ENCODE measurements at places on chromosomes 3 and 15. TPM values are rescaled to one million over a fixed set of nuclear protein-coding genes. Genes with fewer than 3 reads are reported as not detected.

The UBL7 gene
- 53.5 TPM for total RNA-seq

DNA sequence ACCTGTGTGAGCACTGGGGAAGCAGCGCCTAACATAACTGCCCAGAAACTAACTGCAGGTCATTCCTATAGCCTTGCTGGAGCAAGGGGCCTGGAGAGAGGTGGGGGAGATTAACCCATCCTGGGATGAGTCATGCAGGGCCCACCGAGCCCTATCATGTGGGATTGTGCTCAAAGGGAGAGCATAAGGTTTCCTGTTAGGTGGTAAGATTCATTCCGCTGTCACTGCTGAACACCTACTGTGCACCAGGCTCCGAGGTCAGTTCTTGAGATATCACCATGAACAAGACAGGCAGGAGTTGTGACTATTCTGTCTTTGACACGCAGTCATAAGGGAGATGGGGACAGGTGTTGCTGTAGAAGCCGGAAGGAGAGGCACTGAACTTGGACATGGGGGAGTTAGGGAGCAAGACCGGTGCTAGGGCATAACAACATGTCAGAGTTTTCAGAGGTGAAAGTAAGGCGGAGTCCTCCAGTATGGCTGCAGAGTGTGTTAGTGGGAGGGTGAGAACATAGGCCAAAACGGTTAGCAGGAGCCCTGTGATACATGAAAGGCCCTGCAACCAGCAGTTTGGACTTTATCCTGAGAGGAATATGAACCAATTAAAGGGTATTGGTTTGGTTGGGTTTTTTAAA, 2.4 kb downstream of the SLC25A38 start:
- H3K4me3 ChIP-seq = peak overlapping the region; percentile 100
- H3K36me3 ChIP-seq = peaks cover 29% of the 10 kb centered on the region
- no peak overlapping the region for H3K27ac ChIP-seq
- peaks cover 51% of the 10 kb centered on the region for H3K4me1 ChIP-seq
- H3K27me3 ChIP-seq = no peaks in the 10 kb centered on the region
- no peak for DNase-seq

DNA sequence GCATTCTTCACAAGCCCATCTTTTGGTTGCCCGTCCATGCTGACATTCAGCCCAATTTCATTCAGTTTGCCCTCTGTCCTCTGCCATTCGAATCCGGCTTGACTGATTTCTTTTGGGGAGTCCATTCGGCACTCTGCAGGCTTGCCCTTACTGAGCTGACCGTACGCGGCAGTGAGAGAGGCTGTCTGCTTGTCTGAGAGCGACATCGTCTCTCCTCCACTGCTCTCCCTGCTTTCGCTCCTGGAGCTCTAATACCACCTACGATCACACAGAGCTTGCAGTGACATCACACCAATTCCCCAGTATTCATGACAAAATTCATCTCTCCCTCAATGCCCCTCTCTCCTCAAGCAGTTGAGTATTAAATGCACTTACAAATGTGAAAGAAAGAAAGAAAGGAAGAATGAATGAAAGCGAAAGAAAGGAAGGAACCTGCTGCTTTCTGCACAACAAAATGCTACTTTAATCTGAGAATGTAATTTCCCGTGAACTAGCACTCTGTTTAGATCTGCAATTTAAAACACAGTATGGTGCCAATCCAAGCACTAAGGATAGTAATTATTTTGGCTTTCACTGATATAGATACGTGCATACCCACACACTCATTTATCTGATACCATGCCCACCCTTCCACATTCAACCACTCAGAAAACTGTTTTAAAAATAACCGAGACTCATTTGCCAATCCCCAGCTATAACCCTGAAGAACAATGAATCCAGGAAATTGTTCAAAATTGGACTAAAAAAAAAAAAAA, 89.5 kb downstream of the DHX30 start:
- peaks cover 16% of the 10 kb centered on the region for H3K36me3 ChIP-seq
- H3K4me1 ChIP-seq = peaks cover 8% of the 10 kb centered on the region
- DNase-seq = no peak
- no peak overlapping the region for H3K4me3 ChIP-seq

The SAMD7 gene
- not detected for total RNA-seq

DNA sequence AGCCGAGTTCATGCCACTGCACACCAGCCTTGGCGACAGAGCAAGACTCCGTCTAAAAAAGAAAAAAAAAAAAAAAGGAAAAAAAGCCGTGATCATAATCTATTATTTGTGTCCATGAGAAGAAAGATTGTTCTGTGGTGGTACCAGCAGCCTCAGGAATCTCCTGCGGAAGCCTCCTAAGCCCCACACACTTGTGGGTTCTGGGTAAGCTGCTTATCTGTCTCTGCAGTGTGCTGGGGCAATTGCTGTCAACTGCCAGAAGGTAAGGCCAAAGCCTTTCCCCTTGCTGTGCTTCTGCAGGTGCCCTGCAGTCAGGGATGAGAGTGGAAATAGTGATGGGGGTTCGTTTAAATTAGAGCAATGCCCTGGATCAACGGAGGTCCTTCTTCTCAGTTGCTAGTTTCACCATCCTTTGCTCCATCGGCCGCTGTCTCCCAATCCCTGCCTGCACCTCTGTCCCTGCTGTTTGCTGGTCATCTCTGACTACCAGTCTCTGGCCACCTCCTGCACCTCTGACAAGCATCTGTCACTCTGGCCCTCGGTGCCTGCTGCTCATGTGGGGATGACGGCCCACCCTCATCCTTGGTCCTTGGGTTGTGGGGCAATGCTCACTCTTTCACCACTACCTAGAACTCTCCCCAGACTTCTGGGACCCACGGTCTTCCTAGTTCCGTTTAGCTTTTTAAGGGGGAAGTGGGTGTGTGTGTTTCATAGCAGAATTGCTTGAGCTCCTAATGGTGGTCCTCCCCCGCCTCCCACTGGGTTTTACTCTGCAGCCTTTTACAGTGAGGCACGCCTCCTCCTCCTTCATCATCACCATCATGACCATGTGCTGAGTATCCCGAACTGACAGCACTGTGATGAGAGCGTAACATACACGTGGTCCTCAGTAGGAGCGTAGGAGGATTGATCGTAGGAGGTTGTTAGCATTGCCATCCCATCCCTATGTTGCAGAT, 25.5 kb downstream of the CHRD start:
- H3K27ac ChIP-seq = no peak overlapping the region
- H3K36me3 ChIP-seq = no peaks in the 10 kb centered on the region
- no peaks in the 10 kb centered on the region for H3K4me1 ChIP-seq
- no peak overlapping the region for H3K4me3 ChIP-seq

DNA sequence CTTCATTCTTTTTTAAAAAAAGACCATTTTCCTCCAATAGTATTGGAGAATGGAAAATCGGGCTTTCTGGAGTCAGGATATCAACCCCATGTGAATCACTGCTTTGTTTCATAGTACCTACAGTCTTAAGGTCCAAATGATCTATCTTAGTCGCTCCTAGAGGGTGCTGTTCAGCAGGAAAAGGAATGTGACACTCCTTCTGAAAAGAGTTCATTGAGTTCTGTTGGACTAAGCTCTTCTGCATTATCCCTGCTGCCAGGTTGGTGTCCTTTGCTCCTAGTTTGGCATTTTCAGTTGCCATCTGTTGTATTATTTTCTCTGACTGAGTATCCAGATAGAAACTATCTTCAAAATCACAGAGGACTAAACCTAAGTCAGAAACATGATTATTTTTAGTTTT, 57.2 kb downstream of the POLQ start:
- no peak overlapping the region for H3K27ac ChIP-seq
- H3K36me3 ChIP-seq = peaks cover 41% of the 10 kb centered on the region
- peaks cover 5% of the 10 kb centered on the region for H3K4me1 ChIP-seq
- no peak overlapping the region for H3K4me3 ChIP-seq
- H3K27me3 ChIP-seq = no peaks in the 10 kb centered on the region

The AP2M1 gene
- total RNA-seq = 242 TPM

DNA sequence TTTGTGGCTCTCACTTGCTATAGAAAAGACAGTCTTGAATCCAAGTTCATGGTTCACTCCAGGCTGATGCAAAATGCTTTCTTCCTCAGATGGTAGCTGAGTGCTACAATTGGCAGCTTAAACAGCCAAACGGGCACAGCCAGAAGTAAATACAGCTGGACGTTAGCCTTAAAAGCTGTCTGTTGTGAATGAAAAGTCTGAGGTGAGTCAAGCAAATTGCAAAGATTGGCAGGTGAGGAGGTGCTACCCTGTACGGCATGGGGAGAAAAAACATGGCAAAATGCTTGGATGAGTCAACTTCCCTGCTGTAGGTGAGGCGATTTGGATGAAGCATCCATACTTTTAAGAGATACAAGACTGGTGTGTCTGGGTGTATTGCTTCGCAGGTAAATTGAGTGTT, 40.5 kb downstream of the IL5RA start:
- H3K36me3 ChIP-seq = no peaks in the 10 kb centered on the region
- H3K4me1 ChIP-seq = no peaks in the 10 kb centered on the region
- H3K27ac ChIP-seq = no peak overlapping the region

DNA sequence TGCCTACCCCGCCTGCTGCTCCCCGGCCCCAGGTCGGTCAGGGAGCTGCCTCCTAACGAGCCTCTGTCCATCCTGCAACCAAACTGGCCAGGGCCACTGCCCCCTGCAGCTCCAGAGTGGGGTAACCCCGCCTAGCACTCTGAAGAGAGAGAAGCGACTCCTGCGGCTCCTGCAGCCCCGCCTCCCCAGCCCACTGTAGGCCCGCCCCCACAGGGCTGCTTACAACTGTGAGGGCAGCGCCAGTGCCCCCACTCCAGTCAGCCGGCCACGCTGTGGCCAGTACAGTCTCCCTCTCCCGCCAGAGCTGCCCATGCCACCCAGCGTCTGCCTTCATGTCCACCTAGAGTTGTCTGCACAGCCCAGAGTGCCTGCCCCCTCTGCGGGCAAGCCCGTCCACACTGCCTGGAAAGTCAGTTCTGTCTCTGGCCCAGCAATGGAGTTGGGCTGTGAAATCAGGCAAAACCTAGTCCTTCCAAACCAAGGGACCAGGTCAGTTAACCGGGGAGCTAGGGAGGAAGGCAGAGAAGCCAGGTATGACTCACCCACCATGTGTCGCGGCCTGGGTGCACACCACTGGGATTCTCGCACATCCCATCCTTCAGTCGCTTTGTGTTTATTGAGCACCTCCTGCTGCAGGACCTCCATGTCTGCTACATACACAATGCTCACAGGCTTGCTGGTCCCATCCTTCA, 2.4 kb downstream of the UCN2 start:
- no peaks in the 10 kb centered on the region for H3K27me3 ChIP-seq
- H3K4me1 ChIP-seq = peaks cover 31% of the 10 kb centered on the region
- H3K4me3 ChIP-seq = peak overlapping the region; percentile 28

GRCh38 chr3:37503856-37504255, 329.5 kb upstream of the LRRFIP2 start:
- H3K36me3 ChIP-seq = no peaks in the 10 kb centered on the region
- H3K27me3 ChIP-seq = peaks cover 3% of the 10 kb centered on the region
- H3K4me3 ChIP-seq = no peak overlapping the region
- peaks cover 27% of the 10 kb centered on the region for H3K4me1 ChIP-seq
- no peak for DNase-seq
- no peak overlapping the region for H3K27ac ChIP-seq

The RGMA gene
- not detected for total RNA-seq
